ENCODE measurements at places on chromosomes 11 and 22.
A peak's percentile ranks its signal among the peaks of the same experiment; 100 is the strongest.

DNA sequence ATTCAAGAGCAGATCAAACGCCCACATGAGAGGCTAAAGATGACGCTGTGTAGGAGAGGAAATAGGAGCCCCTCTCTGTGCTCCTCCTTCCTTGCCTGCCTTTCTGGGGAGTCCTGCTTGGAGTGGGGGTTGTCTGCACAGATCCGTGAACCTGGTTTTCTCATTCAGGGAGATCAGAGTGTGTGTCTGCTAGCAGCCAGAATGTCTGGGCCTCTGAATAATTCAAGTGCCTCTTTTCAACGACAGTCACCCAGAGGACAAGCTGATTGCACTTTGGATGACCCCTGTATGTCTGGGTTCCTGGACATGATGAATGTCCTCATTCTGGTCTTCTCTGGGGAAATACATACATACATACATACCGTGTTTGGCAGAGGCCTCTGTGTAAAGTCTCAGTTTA lies 592.5 kb upstream of the B3GAT1 start:
- DNase-seq = no peak

GRCh38 chr11:69416143-69416515 lies 65.3 kb upstream of the LINC01488 start:
- DNase-seq = no peak

GRCh38 chr11:75510723-75511019 lies 15.1 kb downstream of the GDPD5 start:
- no peak for DNase-seq

GRCh38 chr22:31871480-31871879 lies 72.9 kb upstream of the YWHAH start:
- DNase-seq = no peak

DNA sequence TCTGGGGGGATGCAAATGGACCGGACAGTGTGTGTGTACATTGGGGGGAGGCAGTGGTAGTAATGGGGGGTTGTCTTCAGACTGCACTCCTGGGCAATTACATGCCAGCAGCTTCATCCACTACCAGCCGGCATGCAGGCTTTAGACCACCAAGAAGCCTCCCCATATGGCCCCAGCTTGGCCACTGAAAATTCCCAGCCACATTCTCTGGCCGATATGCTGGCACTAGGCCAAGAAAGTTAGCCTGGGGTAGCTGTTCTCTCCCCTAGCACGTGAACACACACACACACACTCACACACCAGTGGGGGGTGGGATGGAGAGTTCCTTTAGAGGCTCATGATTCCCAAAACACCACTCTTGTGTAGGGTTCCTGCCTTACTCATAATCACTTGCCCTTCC lies 3.6 kb upstream of the ROBO3 start:
- DNase-seq = no peak

GRCh38 chr11:104999721-105000120 lies 23.2 kb downstream of the CASP5 start:
- no peak for DNase-seq

- peak; percentile 52 for DNase-seq
These were observed 121.3 kb downstream of the APOL5 start for GRCh38 chr22:35838855-35839576.

GRCh38 chr11:117100556-117100955 lies 2.3 kb upstream of the SIK3 start:
- DNase-seq = no peak

DNA sequence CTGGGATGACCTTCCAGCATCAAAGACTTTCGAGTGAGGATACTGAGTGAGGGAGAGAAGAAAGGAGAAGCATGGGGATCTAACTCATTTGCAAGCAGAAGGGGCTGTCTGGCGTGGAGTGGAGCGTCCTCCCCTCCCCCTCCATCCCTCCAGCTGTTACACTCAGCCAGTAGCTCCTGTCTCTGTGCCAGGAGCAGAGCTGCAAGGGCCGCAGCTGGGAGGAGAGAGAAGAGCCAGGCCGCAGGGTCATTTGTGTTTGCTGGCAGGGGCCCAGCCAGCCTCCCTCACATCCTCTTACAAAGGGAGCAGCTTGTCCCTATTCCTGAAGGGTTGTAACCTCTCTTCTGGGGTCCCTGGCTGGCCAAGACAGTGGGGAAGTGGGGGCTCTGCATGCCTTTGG lies 57.9 kb downstream of the NECTIN1 start:
- peak; percentile 24 for DNase-seq

DNA sequence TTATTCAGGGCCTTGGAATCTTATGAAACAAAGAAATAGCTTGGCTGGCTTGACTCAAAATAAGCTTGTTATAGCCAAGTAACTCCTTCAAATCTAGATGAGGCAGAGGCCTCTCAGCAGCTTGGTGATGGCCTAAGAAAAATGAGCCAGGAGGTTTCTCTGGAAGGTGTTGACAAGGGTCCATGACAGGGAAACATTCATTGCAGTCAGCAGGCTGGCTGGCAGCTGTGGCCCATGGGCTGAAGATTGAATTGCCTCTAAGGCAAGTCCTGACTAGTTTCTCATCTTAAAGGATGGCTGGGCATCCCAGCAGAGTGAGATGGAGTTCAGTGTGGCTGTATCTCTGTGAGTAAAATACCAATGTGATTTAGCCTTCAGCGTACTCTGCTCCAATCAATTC lies 441.0 kb downstream of the NELL1 start:
- DNase-seq = no peak

- DNase-seq = no peak
These were observed 3.6 kb downstream of the POLDIP3 start for GRCh38 chr22:42611051-42611450.

GRCh38 chr11:45079075-45079444 lies 67.4 kb upstream of the PRDM11 start:
- DNase-seq = no peak

DNA sequence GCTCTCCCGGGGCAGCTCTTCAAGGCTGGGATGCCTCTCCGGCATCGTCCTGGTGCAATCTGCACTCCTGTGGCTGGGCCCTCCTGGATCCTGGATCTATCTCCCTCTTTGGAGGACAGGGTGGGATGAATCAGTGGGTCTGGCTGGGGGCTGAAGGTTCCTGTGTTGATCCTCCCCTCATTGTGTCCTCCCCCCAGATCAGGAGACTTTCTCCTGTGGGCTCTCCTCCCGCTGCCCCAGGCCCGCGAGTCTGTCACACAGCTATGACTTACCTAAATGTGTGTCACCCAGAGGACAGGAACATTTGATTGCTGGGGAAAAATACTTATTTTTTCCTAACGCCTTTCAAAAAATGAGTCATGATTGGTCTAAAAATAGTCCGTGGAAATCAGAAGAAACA lies 106.8 kb upstream of the NECTIN1 start:
- DNase-seq = no peak

- DNase-seq = no peak
These were observed 53.2 kb downstream of the MN1 start for GRCh38 chr22:27748349-27748748.

GRCh38 chr11:97557399-97557798 lies 1167.6 kb downstream of the JRKL start:
- DNase-seq = no peak

GRCh38 chr11:121341609-121342008 lies 49.0 kb downstream of the SC5D start:
- DNase-seq = no peak

- no peak for DNase-seq
These were observed 10.6 kb downstream of the TMPRSS13 start for GRCh38 chr11:117918366-117919255.

DNA sequence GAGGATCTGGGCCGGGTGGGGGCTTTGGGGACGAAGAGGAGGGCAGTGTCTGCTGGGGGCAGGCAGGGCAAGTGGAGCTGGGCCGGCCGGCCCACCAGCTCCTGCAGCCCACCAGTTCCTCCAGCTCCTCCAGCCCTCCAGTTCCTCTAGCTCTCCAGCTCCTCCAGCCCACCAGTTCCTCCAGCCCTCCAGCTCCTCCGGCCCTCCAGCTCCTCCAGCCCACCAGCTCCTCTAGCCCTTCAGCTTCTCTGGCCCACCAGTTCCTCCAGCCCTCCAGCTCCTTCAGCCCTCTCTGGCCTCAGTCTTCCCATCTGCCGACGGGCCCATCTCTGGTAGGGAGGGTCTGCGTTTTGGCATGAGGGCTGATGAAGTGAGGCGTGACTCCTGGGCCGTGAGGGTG lies 9.2 kb upstream of the CCDC188 start:
- DNase-seq = no peak

DNA sequence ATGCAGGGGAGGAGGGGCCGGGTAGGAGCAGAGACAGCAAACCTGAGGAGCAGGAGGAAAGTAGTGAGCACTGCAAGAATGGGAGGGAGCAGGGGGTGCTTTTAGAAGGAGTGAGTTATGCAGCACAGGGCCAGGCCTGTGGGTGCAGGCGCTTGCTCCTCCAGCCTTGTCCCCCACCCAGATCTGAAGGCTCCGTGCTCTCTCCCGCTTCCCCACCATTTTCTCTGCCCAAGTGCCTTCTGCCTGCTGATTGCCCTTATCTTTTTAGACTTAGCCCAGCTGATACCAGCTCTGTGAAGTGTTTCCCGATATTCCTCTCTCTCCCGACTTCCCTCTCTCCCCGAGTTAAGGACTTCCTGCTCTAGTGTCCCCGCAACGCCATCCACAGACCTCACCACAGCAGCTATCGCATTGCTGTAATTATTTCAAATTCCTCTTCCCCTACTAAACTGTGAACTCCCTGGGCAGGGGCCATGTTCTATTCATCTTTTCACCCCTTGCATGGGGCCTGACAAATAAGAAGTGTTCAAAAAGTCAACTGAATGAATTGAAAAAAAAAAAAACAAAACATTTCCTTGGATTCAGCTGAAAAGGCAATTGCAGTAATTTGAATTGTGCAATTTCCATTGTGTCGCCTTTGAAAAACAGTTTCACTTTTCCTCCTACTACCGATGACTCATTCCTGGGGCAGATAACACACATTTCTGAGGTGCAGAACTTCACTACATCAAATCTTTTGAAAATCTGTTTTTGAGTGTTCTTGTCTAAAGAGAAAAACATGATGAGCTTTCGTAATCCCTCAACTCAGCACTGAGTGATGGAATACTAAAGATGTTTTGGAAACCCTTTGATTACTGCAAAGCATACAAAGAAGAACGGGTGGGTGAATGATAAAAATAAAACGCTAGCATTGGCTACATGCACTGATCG lies 69.7 kb upstream of the BMAL1 start:
- no peak for DNase-seq

DNA sequence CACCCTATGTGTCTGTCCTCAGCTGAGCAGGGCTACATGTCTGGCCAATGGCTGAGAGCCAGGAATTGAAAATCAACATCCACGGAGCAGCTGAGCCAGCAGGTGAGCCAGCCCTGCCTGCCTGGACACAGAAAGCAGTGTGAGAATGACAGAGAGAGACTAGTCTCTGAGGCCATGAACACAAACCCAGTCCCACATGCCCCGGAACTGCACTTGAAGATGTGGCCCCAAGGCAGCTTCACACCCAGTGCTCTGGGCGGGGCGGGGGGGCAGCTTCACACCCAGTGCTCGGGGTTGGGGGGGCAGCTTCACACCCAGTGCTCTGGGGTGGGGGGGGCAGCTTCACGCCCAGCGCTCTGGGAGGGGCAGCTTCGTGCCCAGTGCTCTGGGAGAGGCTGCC lies 37.6 kb downstream of the TRMU start:
- no peak for DNase-seq

- no peak for DNase-seq
These were observed 26.0 kb downstream of the POU2AF3 start for GRCh38 chr11:111324277-111324720.

- DNase-seq = peak; percentile 73
These were observed 18.1 kb downstream of the DGCR2 start for GRCh38 chr22:19103880-19104821.

DNA sequence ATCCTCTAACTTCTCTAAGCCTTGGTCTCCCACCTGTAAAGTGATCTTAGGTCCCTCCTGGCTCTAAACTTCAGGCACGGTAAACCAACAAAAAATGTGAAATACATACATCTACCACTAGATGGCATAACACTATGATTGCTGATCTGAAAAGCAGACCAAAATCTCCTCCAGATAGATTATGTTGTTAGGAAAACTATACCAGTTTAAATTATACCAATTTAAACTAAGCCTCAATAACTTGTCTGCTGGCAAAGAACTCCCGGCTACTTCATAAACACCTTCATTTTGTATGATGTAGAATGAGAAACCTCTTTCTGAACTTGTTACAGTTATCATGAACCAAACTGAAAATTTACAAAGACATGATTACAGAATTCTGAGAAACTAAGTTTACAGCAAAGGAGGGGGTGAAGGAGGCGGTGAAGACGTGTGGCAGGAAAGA lies 85.9 kb downstream of the SBF2 start:
- no peak for DNase-seq

DNA sequence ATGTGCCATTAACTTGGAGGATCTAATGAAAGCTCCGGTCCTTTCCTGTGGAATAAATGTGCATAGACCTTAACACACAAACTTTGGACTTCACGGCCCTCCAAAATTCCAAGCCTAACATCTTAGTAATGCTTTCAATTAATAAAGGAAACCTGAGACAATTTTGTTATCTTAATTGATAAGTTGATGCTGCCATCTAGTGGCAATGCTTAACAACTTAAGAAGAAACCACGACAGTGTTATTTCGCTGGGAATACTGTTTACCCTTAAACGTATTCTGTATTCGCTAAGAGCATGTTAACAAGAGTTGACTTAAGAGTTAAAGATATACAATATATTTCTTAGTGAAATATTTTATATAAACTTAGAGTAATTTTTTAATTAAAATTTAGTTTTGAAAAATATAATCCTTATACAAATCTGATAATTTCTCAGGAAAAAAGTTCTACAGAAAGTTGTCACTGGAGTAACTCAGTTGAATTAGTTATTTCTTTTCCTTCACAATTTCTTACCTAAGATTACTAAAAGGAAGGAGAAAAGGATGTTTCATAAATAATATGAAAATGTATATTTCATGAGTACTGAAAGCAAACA lies 35.0 kb upstream of the OR9G4 start:
- DNase-seq = no peak

DNA sequence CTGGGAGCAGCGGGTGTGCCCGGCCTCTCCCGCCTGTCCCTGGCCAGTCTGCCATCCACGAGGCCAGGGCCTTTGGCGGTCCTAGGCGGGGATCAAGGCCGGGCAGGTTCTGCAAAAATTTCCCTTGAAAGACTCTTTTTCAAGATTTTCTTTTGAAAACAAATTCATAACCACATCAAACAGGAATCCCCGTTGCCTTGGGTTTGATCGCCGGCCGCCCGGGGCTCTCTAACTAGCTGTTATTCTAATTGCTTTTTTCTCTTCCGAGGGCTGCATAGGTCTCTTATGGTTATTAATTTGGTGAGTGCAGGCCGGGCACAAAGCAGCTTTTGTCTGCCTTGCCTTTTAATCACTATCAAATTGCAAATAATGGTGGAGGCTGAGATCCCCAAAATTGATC lies 42.0 kb downstream of the CDKN1C start:
- no peak for DNase-seq

GRCh38 chr11:58927393-58928106 lies 11.7 kb upstream of the GLYATL1 start:
- no peak for DNase-seq

Measured in gastrocnemius medialis (tissue), 4 donors.